A549 (cell line): ENCODE measurements at places on chromosomes 6 and 20.
A peak's percentile ranks its signal among the peaks of the same experiment; 100 is the strongest.

- DNase-seq, result no peak
These were observed 105.1 kb downstream of the TOX2 start for GRCh38 chr20:44019638-44020335.

GRCh38 chr20:926670-927069, 10.5 kb upstream of the ANGPT4 start:
- no peak for DNase-seq

DNA sequence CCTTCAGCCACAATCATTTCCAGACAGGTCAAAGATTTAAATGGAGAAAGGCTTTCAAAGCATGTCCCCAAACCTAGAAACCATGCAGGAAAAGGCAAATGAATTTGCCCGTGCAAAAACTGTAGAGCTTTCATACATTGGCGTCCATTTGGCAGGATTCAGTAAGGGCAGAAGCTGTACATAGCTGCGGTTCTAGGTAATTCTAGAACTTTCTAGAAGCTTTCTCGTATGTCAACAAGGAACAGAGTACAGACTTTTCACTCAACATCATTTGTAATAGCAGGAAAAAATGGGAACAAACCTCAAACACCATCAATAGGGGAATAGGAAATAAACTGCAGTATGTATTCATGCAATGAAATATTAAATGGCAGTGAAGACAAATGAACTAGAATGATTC, 11.1 kb upstream of the MAPK13 start:
- DNase-seq, result no peak

GRCh38 chr6:127129251-127129650, 10.8 kb downstream of the RSPO3 start:
- no peak for DNase-seq

GRCh38 chr6:6546318-6547109, 42.0 kb upstream of the LY86 start:
- DNase-seq, result peak; percentile 6

GRCh38 chr6:157012355-157012754, 235.2 kb downstream of the ARID1B start:
- no peak for DNase-seq

- peak; percentile 5 for DNase-seq
These were observed 331.8 kb downstream of the RIMS1 start for GRCh38 chr6:72218125-72218524.

- DNase-seq, result peak; percentile 90
These were observed 28.2 kb upstream of the ZFAND3 start for GRCh38 chr6:37791156-37791919.

GRCh38 chr6:1868561-1869261, 259.0 kb downstream of the FOXC1 start:
- no peak for DNase-seq

GRCh38 chr6:168735268-168735949, 294.4 kb downstream of the SMOC2 start:
- DNase-seq, result no peak

DNA sequence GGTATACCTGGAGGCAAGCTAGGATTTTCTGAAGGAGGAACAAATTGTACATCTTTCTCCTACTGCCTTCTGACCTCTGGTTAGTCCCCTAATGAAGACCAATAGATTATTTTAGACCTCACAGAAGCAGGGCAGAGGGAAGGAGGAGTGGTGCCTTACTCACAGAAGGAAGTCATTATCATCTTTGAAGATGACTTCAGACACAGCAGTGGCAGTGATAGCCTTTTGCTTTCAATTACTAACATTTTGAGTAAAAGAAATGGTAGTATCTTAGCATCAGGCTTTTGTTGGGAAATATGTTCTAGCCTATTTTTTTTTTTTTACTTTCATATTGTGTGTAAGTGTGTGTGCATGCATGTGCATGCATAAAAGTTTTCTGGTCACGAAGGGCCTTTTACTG, 164.2 kb upstream of the PLN start:
- DNase-seq, result no peak

DNA sequence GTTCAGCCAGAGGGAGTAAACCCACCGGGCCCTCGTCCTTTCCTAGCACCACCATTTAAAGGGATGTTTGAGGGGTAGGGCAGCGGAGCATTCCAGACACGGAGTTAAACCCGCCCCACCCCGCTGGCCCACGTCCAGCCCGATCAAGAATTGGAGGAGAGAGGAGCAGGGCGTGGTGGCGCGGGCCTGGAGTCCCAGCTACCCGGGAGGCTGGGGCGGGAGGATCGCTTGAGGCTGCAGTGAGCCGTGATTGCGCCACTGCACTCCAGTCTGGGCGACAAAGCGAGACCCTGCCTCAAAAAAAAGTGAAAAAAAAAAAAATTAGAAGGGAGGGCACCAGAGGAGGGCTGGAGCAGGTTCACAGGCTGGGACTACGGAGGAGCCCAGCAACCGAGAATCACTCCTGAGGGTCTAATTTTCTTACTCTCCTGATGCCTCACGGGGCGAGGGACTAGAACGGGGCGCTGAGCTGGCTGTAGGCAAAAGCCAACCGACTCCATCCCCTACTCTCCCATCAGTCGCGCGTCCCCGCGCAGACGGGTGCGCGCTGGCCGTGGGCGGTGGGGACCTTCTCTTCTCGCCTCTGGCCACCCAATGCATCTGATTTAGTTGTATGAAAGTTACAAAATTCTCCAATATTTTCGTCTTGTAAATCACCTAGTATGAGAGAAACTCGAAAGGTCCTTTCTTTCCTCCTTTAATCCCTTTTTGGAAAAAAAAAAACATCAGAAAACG, 6.1 kb upstream of the HSPA1B start:
- peak; percentile 71 for DNase-seq

DNA sequence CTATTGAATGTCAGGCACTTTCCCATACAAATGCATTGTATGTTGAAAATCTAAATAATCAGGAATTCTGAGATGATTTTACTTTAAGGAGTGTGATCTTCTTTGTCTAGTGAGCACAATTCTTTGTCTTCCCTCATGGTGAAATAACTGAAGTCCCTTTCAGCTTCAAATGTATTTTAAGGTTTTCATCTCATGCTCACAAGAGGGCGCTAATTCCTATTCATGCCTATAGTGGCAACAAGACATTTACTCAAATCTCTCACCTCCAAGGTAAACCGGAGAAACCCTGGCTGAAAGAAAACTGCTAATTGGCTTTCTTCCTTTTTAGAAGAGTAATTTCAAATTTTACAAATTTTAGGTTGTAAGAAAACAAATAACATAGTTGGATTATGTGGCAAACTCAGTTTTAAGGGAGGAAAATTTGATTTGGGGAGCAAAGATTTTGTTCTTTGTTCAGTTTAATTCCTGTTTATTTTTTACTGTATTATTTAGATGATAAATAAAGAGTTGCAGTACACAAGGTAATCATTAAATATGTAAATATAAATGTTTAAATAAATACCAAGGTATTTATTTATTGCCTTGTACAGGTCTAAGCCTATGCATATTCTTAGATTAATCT, 69.1 kb downstream of the SLC35F1 start:
- peak; percentile 2 for DNase-seq

DNA sequence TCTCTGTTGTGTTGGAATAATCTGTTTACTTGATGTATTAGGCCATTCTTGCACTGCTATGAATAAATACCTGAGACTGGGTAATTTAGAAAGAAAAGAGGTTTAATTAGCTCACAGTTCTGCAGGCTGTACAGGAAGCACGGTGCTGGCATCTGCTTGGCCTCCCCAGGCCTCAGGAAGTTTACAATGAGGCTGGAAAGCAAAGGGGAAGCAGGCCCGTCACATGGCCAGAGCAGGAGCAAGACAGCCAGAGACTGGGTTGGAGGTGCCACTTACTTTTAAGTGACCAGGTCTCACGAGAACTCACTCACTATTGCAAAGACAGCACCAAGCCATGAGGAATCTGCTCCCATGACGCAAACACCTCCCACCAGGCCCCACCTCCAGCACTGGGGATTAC, 50.6 kb upstream of the FUCA2 start:
- DNase-seq, result no peak

- DNase-seq, result no peak
These were observed 71.7 kb upstream of the GTSF1L start for GRCh38 chr20:43798291-43799149.

GRCh38 chr20:60097285-60097684, 139.1 kb downstream of the CDH26 start:
- DNase-seq, result no peak

DNA sequence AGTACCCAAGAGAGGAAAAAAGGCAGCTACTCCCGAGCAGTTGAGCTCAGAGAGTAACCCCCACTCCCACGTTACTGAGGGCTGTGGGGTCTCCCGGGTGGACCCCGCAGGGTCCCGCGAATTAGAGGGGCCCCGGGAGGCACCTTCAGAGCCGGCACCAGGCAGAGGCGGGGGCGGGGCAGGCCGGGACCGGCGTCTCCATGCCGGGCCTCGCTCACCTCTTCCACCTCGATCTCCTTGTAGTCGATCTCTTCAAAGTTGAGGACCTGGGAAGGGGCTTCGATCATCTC, 381 bp downstream of the MAP3K7 start:
- no peak for DNase-seq

- no peak for DNase-seq
These were observed 2.4 kb upstream of the TBCC start for GRCh38 chr6:42748203-42748898.

DNA sequence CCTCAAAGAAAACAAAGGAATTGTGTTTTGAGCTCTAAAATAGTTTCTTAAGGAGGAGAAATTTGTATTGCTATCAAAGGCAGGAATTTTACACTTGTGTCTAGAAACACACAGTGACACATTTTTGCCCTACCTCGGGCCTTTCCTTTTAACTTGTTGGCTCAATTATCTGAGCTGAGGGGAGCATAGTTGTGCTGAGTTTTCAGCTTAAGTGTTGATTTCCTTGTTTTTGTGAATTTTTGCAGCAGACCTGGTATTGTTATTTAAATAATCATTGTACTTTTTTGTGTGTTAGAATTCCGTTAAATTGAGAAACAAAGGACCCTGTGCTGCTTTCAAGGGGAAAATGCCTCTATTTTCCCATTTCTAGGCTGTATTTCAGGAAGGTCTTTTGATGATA, 249.7 kb downstream of the CD83 start:
- DNase-seq, result no peak

DNA sequence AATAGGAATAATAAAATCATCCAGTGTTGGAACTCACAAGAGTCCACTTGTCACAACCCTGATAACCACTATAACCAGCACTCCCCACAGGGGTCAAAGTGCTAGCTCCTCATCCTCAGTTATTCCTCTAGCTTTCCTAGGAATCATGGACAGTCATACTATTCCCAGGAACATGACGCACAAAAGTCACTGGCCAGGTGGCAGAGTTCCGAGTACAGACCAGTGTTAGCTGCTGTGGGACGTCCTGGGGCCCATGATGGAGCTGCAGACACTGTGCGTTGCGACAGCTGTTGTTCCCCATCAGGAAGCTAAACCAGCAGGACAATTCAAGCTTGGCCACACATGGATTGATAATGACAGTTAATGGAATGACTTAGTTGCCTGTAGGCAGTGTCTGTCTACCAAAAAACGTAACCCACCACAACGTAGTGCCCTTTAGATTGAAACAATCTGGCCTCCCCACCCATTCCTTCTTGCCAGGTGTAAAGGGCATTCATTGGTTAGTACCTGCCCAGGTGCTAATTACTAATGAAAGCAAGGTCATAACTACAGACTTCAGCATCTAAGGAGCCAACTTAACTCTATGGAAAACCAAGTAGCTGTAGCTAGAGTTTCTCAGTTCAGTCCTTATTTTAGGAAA, 17.4 kb downstream of the EZR start:
- no peak for DNase-seq

DNA sequence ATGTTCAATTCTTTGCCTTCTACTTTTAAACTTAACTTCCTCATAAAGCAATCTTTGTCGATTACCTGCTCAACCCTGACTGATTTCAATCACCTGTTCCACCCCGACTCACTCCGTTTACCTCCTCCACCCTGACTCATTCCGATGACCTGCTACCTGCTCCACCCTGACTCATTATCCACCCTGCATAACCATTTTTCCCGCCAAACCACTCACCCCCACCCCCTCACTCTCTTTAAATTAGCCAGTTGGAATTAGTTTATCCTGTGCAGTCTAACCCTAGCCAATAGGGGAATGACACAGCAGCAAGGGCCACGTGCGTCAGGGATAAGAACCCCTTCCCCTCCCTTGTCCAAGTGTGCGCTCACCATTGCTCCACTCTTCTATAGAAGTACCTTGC, 56.7 kb upstream of the MRAP2 start:
- DNase-seq, result no peak

DNA sequence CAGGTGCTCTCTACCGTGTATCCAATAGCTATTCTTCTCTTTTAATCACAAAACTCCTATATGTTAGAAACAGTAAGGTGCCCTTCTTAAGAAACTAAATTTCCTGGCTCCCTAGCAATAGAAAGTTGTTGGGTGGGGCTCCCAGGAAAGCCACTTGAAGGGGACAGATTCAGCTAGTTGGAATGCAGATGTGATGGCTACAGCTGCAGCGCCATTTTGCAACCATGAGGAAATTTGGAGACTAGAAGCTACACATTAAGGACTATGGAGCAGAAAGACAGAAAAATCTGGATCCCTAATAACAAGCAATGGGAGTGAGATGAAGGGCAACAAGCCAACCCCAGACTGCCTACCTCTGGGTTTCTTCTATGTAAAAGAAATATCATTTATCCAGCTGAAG, 108.8 kb upstream of the AFDN start:
- no peak for DNase-seq

DNA sequence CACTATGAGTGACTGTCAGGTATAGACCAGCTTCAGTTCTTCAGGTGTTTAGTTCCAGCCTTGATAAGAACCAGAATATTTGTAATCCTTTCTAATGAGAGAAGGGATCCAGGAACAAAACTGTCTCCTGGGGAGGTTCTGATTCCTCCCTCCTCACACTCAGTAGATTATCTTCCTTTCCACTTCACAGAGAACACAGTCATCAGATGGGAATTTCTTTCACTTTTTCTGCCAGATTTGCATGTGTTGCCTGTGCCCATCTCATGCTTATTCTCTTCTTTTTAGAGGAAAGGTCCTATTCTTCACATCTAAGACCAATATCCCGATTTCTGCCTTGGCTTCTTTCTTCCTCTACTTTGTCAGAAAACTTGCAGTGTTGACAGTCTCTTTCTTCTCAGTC, 50.8 kb downstream of the CD109 start:
- DNase-seq, result no peak

GRCh38 chr6:156963712-156964700, 186.8 kb downstream of the ARID1B start:
- DNase-seq, result no peak

GRCh38 chr6:40146902-40147301, 212.6 kb upstream of the MOCS1 start:
- DNase-seq, result no peak

- no peak for DNase-seq
These were observed 4.9 kb downstream of the PREX1 start for GRCh38 chr20:48822879-48823385.

DNA sequence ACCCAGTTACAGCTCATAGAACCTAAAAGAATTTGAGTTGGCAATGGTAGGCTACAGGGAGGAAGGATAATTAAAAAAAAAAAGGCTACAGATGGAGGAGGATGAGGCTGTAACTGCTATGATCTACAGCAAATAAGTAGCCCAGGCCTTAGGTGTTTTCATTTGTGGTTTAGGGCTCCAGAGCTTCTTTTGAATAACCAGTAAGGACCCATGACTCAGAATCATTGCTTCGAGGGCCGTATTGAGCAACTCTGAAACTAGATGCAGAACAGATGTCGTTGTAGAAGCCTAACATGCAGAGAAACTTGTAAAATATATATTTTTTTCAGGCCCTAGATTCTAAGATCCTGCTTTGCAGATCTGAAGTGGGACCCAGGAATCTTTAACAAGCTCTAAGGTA, 19.0 kb upstream of the ASIP start:
- no peak for DNase-seq
